Osteoblast (primary cell): ENCODE measurements at places on chromosomes 7 and 10.

DNA sequence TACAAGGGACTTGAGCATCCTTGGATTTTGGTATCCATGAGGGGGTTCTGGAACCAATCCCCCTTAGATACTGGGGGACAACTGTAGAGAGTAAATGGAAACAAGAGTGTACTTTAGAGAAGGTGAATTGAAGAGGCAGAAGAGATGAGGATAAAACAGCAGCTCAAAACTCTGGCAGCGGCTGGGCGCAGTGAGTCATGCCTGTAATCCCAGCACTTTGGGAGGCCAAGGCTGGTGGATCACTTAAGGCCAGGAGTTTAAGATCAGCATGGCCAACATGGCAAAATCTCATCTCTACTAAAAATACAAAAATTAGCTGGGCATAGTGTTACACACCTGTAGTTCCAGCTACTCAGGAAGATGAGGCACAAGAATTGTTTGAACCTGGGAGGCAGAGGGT lies 218.7 kb downstream of the GALNT17 start:
- DNase-seq, result no peak

DNA sequence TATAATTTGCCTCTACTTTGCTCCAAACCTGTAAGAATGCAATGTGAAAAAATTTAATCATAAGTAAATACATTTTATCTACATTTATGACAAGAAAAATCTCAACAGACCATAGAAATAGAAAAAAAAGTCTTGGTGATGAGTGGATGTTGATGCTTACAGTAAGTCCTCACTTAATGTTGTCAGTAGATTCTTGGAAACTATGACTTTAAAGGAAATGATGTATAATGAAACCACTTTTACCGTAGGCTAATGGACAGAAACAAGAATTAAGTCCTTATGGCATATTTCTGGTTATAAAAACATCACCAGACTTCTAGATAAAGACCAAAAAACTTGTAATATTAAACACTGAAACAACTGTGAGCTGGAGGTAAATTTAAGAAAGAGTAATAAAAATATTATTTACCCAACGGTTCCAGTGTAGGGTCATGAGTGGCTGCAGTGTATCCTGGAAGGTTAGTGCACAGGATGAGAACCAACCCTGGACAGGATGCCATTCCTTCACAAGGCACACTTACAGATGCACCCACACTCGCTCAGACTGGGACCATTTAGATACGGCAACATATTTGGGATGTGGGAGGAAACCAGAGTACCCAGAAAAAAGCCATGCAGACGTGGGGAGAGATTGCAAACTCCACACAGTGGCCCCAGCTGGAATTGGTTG lies 76.3 kb downstream of the GLCCI1 start:
- DNase-seq, result no peak

DNA sequence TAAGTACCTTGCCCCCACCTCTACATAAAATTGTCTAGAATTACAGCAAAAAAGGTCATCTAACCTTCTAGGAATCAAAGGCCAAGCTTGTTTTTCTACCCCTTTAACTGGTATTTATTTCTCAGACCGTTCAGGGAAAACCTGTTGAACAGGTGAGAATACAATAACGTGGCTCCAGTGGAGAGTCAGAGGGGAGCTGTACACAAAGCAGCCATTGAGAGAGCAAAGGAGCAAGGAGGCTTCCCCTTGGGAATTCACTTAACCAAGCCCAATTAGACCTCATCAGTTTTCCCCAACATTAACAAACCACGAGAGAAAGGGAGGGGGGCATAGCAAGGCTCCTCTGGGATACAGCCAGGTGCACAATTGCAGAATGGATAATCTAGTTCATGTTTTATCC lies 101.9 kb downstream of the ELMO1 start:
- no peak for DNase-seq

- no peak for DNase-seq
These were observed 56.2 kb downstream of the UBE3C start for GRCh38 chr7:157194948-157195347.

- no peak for DNase-seq
These were observed 34.5 kb upstream of the ING3 start for GRCh38 chr7:120916121-120916520.

DNA sequence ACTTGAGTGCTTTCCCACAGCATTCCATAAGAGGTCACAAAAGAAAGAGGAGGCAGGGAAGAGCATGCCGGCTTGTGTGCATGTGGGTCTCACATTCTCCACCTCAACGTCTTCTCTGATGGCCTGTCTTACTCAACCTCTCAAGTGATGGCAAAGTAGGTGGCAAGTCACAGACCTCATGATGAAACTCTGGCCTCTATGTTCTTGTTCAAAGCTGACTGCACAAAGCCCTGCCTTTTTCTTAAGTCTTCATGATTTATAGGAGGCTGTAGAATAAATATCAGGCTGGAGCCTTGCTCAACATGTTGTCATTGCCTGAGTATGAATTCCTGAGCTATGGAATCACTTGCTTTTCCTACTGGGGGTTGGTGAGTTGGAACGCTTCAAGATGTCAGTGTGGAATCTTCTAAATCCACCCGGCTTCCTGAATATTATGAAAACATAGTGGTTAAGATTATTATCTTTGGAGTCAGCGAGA lies 213.6 kb upstream of the INHBA start:
- peak; percentile 43 for DNase-seq

- DNase-seq, result no peak
These were observed 135.1 kb upstream of the YAE1 start for GRCh38 chr7:39430909-39431641.

- no peak for DNase-seq
These were observed 244.7 kb downstream of the PTEN start for GRCh38 chr10:88108115-88108610.

DNA sequence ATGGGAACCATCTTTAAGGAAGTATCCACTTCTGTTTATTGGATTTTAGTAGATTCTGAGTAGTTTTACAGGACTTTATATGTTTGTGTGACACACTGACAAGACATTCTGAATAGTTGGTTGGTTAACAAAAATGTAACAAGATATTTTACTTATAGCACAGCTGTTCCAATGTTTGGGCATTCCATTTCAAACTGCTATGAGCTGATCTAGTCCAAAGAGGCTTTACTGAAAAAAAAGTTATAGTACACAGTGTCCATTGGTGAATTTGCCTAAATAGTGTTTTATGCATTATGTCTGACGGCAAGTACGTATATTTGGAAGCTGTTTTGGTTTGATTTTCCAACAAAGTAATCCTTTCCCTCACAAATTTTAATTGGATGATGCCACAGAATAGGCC lies 99.1 kb downstream of the SAMD9 start:
- DNase-seq, result no peak

- no peak for DNase-seq
These were observed 886.8 kb downstream of the LRMDA start for GRCh38 chr10:76318211-76318610.

- no peak for DNase-seq
These were observed 224.8 kb upstream of the LYZL1 start for GRCh38 chr10:29063806-29064644.

GRCh38 chr7:150586785-150587152 lies 19.6 kb downstream of the GIMAP4 start:
- DNase-seq, result no peak

DNA sequence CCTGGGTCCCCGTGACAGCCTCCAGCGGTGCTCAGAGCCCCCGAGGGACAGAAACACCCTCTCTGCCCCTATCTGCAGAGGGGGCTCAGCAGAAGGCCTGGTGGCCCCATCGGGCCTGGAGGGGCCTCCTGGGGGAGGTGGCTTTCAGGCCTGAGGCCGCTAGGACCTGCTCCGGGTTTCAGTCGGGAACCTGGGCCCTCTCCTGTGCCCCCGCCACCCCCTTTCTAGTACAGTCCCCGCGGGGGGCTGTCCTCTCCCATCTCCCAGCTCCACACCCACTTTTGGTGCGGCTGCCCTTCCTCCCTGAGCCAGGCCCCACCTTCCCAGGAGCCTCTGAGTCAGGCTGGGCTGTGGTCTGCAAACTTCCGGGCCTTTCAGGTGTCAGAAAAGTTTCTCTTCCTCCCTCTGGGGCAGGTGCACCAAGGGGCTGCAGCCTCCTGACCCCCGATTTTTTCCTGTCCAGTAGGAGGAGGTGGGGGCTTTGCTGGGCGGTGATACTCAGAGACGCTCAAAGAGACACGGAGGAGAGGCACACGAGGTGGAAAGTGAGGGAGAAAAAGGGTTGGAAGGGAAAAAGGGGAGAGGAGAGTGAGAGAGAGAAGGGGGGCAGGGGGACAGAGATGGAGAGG lies 692 bp downstream of the CARD11 start:
- DNase-seq, result no peak

- no peak for DNase-seq
These were observed 160.9 kb downstream of the SDK1 start for GRCh38 chr7:3461923-3462322.

DNA sequence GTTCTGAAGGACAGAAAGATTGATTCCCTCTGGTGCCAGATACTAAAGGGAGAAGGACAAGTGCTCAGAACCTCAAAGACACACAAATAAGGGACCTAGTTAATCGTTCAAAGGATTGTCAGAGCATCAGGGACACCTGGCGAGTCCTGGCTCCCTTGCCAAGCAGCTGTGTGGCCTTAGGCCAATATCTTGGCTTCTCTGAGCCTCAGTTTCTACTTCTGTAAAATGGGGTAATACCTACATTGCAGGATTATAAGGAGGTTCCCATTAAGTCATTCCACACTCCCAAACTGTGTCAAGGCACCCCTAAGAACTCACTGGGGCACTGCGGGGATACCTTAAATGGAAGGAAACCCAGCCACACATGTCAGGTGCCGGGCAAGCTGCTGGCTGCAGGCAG lies 29.4 kb downstream of the DRGX start:
- DNase-seq, result no peak

GRCh38 chr10:101889256-101890210 lies 45.9 kb upstream of the KCNIP2 start:
- DNase-seq, result peak; percentile 90

DNA sequence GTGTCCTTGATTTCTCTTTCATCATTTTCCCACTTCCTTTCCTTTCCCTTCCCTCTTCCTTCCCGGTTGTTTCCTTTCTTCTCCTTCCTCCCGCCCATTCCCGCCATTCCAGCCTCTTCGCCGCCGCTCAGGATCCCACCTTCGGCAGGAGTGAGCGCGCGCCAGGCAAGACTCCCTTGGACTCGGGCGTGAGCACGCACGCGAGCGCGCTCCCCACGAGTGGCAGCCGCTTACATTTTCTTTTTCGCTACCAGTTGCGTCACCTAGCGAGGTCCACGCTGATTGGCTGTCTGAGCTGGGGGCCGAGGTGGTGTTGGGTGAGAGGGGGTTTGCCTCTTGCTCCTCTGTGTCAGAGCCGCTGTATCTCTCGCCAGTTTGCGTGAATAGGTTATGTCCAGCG lies 11.8 kb downstream of the ZAN start:
- DNase-seq, result peak; percentile 62

DNA sequence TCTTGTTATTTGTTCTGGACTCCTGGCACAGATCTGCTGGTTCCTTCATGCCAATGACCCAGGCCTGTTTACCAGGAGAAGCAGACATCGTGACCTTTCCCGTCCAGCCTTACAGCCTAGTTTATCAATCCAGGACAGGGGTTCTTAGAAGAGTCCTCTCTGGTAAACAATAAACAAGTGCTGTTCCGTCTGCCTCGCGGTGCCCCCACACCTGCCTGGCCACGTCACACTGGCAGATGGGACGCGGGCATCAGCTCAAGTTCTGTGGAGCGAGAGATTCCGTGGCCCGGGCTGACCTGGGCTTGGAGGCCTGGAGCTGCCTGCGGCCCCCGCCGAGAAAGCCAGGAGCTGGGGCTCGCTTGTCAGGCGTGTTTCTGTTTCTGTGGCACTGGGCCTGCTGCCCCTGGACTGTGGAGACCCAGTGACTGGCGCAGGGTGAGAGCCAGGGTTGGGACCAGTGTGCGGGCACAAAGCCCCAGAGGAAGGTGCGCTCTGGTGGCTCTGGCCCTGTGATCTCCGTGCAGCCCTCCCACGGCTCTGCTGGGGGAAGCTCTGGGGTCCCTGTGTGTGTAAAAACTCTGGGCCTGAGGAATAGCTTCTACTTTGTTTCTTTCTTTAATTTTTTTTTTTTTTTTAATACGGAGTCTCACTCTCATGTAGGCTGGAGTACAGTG lies 28.4 kb upstream of the PFKFB3 start:
- no peak for DNase-seq

- DNase-seq, result no peak
These were observed 23.2 kb upstream of the C1GALT1 start for GRCh38 chr7:7159063-7159658.

GRCh38 chr10:15150563-15150962 lies 17.9 kb downstream of the NMT2 start:
- DNase-seq, result no peak

GRCh38 chr7:78179211-78179610 lies 380.6 kb downstream of the PHTF2 start:
- no peak for DNase-seq

- no peak for DNase-seq
These were observed 22.5 kb upstream of the HPS1 start for GRCh38 chr10:98469001-98469931.

DNA sequence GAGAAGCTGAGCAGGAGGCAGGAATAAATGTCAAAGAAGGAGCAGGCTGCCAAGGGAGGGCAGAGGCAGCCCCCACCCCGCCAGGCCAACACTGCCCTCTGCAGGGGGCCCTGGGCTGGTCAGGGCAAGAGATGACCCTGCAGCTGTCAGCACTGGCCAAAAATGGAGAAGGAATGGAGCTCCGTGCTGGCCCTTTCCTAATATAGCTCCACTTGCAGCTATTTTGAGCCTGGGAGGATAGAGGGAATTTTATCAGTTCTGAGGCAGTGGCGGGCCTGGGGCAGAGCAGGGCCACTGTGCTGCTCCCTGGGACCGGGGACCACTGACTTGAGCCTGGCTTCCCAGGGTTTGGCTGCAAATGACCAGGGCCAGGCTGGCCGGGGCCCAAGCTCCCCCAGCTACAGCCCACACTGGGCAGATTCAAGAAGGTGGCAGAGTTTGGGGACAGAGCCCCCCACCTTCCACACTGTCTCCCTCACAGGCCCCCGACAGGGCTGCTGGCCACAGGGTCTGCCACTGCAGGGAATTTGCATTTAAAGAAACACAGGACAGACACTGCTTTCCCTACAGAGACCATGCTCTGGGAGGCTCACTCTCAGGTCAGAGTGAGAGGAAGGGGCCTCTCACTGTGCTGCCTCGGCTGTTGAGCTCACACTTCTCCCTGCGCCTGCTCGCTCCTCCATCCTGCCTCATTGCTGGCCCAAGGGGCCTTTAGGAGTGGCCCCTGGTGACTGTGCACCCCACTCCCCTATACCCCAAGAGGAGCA lies 16.2 kb downstream of the LDB3 start:
- DNase-seq, result peak; percentile 94
